ENCODE measurements at places on chromosomes 7 and 10.

DNA sequence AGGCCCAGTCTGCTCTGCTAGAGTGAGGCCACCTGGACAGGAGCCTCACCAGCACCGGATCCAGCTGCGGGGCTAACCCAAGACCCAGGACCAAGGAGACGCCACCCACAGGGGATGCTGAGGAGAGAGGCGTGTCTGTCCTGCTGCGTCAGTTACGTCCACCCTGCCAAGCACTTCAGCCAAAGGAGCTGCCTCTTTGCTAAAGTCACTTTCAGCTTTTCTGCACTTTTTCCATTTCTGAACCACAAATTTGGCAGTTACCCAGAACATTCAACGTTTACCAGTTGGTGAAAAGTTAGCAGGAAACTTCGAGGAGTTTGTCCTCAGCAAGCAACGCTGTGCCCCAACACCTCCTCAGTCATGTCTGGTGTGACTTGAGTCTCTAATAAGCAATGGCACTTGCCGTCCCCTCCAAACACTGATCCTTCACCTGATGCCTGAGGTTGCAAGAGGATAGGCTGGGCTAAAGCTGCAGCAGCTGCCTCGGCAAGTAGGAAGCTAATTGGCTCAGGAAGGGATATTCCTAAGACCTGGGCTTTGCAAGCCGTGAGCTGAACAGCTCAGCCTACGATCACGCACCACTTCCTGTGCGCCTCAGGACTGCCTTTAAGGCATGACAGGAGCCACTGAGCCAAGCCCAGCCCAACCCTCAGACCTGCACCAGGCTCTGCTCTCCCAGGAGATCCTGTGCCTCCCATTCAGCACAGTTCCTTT is 40.1 kb downstream of the KCNH2 start:
- peak; percentile 64 for DNase-seq

DNA sequence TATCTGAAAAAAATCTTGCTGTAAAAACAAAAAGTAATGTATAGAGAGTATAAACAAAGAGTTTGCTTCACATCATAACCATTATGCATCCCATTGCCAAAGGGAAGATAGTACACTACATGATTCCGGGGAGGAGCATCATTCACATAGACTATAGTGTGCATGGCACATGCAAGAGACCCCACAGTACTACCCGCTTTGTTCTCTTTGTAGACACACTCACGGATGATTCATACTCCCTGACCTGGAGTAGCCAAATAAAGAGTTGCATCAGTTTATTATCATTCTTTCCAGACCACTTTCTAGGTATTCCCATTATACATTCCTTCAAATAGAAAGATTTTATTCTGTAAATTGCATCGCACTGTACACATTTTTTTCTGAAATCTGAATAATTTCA is 356.9 kb downstream of the PCDH15 start:
- DNase-seq: no peak

GRCh38 chr7:12316925-12317324 is 86.7 kb downstream of the VWDE start:
- no peak for DNase-seq

- DNase-seq: no peak
Measured at GRCh38 chr7:1610013-1610677, 40.3 kb upstream of the PSMG3 start.

DNA sequence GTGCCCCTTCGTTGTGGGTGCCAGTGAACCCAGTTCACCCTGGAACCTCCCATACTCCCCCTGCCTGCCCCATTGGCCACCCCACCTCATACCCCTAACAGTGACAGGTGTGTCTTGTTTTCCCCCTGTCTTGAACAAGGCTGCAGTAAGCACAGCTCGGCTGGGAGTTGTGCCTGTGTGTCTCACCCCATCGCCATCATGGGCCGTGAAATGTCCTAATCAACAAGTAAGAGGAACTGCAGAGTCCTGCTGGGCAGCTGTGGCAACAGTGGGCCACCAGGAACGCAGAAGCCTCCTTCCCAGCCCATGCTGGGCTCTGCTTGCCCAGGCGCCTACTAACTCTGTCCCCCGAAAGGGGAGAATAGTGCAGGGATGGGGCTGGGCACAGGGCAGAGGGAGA is 91.6 kb downstream of the C10orf105 start:
- no peak for DNase-seq

GRCh38 chr10:21927631-21928353 is 75.7 kb downstream of the DNAJC1 start:
- DNase-seq: no peak

DNA sequence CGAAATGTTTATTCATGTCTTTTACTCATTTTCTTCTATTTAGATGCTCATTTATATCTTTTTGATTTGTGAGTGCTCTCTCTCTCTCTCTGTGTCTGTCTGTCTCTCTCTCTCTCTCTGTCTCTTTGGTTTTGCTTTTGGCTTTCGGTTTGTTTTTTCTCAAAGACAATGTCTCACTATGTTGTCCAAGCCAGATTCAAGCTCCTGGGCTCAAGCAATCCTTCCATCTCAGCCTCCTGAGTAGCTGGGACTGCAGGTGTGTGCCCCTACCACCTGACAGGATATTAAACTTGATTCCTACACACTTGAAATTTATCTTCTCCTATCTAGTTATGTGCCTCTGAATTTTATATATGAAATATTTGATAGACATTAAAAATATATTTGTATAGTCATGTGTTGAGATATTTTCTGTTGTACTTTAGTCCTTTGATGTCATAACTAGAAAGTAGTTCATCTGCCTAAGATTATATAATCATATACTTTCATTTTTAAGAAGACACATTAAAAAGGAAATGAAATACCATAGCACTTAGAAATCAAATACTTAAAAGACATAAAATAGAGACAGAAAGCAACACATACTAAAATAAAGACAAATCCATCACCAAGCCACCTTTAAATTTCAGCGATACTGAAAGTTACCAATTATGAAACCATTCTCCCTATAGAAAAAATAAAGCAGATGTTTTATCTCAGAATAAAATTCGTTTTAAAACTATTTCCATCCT is 68.1 kb upstream of the SFMBT2 start:
- no peak for DNase-seq

- DNase-seq: no peak
Measured at GRCh38 chr7:38105874-38106483, 72.1 kb upstream of the STARD3NL start.

GRCh38 chr10:86829472-86829871 is 73.1 kb downstream of the BMPR1A start:
- DNase-seq: no peak

GRCh38 chr10:98090822-98091221 is 43.6 kb upstream of the R3HCC1L start:
- DNase-seq: no peak

DNA sequence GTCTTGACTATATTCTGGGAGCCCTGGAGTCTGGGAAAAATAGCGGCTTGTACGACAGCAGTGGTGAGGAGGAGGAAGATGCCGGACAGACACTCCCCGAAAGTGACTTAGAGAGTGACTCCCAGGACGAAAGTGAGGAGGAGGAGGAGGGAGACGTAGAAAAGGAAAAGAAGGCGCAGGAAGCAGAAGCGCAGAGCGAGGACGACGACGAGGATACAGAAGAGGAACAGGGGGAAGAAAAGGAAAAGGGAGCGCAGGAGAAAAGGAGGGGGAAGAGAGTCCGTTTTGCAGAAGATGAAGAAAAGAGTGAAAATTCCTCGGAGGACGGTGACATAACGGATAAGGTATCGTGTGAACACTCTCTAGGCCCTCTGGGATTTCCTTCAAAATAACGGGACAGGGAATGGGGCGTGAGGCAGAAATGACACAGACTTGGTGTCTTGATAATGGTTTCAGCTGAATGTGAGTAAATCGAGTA is 908 bp downstream of the NOM1 start:
- no peak for DNase-seq

DNA sequence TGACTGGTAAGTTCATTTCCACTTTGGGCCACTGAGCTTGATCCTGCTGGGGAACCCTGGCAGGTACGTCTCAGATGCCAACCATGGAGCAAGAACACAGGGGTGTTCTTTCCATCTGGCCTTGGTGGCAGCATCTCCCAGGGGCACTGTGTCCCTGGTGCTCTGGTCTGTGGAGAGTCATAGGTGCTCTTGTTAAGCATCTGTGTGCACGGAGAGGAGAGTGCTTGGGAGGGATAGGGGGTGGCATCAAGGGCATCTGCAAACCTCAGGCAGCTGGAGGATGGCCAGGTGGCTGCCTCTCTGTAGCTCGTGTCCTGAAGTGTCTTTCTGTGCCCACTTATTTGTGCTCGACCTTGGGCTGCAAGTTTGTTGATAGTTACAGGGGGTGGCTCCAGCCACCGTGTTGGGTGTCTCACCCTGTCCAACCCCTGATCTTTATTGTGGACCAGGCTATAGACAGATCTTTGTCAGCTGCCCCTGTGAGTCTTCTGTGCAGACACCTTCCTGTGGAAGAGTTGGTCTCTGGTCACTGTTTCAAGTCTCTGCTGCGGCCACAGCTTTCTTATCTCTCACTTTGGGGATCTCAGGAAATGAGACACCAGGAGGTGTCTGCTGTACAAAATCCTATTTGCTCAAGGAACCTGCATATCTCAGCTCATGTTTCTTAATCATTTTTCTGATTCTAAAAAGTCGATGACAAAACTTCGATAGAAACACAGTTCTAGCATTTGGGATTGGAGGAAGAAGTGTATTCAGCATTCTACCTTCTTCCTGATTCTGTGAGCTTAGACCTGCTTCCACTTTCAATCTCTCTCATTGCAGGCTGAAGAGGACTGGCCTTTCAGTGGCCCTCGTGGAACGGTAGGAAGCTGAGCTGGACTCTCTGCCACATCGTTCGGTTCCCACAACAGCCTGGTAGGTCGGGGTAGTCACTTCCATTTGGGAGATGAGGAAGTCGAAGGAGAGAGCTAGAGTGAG is 17.2 kb upstream of the GIMAP8 start:
- no peak for DNase-seq

DNA sequence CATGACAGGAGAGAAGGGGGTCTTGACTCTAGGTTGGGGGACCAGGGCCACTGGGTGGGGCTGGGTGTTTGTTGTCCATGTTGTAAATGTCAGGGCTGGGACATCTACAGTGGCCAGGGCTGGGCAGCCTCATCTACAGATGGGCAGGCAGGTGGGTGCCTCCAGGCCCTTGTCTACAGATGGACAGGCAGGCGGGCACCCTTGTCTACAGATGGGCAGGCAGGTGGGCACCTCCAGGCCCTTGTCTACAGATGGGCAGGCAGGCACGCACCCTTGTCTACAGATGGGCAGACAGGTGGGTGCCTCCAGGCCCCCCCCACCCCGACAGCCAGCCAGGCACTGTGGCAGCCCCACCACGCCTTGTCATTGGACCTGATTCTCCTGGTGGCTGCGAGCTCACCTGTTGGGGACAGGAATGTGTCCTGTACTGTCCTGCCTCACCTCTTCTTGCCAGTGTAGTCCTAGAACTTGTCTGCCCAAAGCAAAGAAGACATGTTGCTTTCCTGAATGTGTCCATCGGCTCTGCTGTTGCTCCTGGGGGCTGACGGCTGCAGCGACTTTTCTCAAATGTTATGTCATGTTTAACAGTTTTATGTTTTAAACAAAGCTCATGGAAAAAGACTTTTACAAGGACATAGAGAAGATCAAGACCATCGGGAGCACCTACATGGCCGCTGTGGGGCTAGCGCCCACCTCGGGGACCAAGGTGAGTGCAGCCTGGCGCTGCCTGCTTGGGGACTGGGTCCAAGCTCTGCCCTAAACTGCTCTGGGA is 129.9 kb downstream of the ADCY1 start:
- no peak for DNase-seq

DNA sequence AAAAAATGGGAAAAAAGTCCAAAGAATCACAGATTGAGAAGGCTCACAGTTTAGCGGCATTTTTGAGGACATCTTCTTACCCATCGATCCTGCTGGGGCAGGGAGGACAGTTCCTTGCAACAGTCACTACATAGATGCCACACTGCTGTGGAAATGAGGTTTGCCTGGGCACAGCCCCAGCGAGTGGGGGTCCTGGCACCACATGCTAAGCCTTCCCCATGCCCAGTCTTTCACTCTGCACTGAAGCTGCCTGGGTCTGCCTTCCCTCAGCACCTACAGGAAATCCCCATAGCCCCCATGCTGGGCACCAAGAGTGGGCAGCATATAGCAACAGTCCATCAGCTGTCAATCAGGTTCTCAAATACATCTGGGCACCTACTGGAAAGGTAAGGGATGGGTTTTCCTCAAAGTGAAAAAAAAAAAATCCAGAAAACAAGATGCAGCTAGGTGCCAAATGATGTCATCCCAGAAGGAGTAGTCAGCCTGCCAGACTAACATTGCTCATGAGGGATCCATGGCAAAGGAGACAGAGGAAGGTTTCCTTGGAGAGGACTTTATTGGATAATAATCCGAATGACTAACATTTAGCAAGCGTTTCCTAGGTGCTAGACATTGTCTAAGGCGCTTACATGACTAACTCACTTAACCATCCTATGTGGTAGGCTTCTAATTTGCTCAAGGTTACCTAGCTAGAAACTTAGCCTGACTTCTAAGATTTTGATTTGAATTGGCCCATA is 125.7 kb upstream of the CXCL12 start:
- no peak for DNase-seq

DNA sequence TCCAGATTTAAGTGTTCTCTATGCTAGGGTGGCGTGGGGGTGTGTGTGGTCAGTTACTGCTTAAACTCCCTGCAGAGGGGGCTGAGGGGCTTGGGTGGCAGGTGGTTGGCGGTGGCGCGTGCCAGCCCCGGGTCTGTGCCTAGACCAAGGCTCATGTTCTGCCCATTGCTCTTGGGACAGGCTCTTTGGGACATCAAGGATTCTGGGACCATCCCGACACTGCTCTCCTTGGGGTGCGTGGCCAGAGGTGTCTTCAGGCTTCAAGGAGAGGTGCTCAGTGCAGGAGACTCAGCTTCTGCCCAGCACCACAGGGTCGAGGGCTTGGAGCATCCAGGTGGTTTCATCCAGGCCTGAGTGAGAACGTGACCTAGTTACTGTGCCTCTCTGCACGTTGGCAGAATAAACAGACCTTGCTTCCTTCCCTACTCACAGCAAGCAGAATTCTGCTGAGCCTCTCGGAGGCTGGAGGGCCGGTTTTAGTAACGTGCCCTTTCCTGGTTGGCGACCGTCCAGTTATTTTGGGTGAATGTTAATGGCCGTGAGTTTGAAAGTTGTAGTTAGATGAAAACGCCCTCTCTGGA is 39.9 kb downstream of the CAMK1D start:
- DNase-seq: no peak

GRCh38 chr7:44974549-44974948 is 4.3 kb downstream of the MYO1G start:
- no peak for DNase-seq

Data from activated CD4-positive, alpha-beta memory T cell treated with anti-CD3 and anti-CD28 coated beads for 36 hours (primary cell).